ENCODE measurements at places on chromosomes 12 and 14.

DNA sequence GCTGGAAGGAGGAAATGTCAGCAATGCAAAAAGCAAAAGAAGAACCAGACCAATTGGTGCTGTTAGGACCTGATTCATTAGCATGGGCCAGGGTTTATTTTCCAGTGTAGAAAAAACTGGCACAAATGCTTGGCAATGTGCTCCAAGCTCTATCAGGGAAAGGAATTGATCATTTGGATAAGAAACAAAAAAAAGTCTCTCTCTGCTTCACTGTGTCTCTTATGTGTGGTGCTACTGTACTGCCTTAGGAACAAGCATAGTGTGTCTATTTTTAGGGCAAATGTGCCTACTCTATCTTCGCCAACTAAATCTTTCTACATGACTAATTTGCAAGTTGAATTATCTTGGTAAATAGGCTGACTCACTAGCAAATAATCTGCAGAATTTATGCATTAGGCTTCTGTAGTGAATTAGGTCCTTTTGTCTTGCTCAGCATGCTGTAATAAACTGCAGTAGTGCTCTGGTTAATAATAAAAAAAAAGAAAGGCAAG lies 236.7 kb downstream of the MDGA2 start:
- no peak for DNase-seq

DNA sequence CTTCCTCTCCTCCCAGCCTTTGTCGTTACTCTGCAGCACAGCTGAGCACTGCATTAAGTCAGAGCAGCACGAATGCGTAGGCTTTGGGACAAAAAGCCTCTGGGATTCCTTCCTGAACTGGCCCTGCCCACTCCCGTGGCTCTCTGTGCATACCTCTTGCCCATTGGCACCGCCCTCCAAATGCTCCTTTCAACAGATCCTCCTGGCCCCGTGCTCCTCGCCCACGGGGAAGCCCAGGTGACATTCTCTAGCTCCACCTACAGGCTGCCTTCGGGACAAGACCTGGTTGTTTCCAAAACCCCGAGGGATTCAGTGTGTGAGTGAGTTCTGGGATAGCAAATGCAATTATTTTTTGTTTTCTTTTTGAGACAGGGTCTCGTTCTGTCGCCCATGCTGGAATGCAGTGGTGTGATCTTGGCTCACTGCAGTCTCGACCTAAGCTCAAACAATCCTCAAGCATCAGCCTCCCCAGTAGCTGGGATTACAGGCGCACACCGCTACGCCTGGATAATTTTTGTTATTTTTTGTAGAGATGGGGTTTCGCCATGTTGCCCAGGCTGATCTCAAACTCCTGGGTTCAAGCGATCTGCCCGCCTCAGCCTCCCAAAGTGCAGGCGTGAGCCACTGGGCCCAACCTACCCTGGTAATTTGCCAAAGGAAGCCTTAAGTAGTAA lies 17.9 kb upstream of the TDRD9 start:
- peak; percentile 78 for DNase-seq

GRCh38 chr12:125148316-125148715 lies 83.1 kb downstream of the AACS start:
- DNase-seq = no peak

GRCh38 chr12:114685869-114686268 lies 1.9 kb upstream of the TBX3 start:
- no peak for DNase-seq

GRCh38 chr14:74248017-74248416 lies 8.8 kb downstream of the VSX2 start:
- DNase-seq = no peak

- no peak for DNase-seq
Observed at GRCh38 chr14:31544816-31545215, 16.4 kb upstream of the NUBPL start.

- no peak for DNase-seq
Observed at GRCh38 chr12:9940375-9940774, 8.2 kb upstream of the CLEC2A start.

DNA sequence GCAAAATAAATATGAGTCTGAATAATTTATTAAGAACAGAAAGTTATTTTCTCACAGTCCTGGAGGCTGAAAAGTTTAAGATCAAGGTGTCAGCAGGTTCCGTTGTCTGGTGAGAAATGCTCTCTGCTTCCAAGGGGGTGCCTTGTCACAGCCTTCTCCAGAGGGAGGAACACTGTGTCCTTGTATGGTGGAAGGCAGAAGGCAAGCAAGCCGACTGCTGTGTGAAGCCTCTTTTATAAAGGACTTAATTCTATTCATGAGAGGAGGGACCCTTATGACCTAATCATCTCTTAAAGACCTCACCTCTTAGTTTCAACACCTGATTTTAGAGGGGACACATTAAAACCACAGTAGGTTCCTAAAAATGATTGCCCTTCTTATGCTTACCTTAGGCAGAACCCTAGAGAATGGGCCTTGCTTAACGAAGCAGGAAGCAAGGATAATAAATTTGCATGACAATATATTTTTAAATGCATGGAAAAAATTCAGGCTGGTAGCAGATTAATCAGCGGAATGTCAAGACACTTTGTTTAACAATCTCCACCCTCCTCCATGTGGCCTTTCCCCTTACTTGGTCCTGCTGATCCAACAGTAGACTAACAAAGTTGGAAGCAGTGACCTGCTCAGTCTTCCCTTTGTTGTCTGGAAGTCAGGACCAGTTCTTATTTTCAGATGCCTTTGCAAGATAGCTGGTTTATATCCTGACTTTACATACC lies 154.9 kb downstream of the DYRK2 start:
- no peak for DNase-seq

GRCh38 chr12:93805736-93806141 lies 128.6 kb downstream of the CRADD start:
- DNase-seq = no peak

GRCh38 chr14:26427097-26427496 lies 170.7 kb downstream of the NOVA1 start:
- DNase-seq = no peak

GRCh38 chr14:59020382-59020781 lies 168.1 kb upstream of the DAAM1 start:
- no peak for DNase-seq

DNA sequence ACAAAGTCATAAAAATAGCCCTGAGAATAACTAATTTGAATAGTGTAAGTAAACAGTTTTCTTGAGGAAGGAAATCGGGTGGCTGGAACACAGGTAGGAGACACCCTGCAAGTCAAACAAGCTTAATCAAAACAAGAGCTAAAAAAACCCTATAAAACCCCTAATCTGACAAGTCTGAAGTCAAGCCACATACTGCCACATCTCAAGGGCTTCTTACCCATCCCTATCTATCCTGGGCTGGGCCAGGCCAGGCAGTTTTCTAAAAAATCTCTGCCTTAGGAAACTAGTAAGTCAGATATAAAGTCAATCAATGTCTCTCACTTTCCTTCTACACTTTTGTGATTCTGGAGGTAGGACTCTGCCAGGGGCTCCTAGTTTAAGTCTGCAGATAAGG lies 15.3 kb downstream of the UBE2N start:
- no peak for DNase-seq

DNA sequence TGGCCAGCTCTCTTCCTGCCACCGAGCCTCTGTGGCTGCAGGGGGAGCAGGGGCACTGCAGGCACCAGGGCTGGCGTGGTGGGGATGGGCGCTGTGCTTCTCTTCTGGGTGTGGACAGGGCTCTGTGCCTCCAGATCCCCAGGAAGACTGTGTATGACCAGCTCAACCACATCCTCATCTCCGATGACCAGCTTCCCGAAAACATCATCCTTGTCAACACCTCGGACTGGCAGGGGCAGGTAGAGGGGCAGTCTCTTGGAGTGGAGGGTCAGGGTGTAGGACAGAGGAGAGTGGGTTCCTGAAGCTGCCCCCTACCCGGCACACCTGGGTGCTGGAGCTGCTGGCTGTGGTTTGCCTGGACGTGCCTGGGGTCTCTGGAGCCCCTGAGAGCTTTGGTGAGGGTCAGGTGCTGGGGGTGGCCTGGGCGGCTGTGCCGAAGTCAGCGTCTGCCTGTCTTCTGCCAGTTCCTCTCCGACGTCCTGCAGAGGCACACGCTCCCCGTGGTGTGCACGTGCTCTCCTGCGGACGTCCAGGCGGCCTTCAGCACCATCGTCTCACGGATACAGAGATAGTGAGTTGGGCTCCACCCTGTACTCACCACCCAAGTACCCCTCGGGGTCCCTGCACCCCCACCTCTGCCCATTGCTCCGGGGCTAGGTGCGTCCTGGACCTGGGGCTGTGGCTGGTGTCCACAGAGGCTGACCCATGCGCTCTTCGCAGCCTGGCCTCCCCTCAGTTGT lies 15.8 kb upstream of the TEX22 start:
- no peak for DNase-seq

DNA sequence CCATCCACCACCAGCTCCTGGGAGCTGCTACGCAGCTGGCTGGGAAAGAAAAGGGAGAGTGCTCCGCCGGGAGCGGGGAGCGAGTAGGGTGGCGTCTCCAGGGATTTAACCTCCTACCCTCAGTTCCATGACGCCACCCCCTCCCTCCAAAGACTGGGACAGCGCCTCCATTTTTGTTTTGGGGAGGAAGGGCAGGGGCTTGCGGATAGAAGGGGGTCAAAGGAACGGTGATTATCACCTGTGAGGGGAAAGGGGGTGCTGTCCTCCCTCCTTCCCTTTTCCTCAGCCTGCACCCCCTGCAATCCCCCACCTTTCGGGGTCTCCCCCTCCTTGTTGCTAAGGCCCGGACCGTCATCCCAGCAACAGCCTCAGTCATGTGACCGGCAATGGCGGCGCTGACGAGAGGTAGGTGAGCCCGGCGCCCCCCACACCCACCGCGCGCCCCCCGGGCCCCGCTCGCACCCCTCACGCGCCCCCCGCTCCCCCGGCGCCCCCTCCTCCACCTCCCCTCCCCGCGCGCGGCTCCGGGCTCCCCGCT lies at the start of gene DTX3:
DTX3 (plus strand) TSS at position 371 of the 538 bp plus-strand sequence. CDS start 1,694 bp downstream, outside the sequence.
- DNase-seq = peak; percentile 65

GRCh38 chr12:5197131-5197530 lies 153.5 kb downstream of the KCNA5 start:
- DNase-seq = no peak

DNA sequence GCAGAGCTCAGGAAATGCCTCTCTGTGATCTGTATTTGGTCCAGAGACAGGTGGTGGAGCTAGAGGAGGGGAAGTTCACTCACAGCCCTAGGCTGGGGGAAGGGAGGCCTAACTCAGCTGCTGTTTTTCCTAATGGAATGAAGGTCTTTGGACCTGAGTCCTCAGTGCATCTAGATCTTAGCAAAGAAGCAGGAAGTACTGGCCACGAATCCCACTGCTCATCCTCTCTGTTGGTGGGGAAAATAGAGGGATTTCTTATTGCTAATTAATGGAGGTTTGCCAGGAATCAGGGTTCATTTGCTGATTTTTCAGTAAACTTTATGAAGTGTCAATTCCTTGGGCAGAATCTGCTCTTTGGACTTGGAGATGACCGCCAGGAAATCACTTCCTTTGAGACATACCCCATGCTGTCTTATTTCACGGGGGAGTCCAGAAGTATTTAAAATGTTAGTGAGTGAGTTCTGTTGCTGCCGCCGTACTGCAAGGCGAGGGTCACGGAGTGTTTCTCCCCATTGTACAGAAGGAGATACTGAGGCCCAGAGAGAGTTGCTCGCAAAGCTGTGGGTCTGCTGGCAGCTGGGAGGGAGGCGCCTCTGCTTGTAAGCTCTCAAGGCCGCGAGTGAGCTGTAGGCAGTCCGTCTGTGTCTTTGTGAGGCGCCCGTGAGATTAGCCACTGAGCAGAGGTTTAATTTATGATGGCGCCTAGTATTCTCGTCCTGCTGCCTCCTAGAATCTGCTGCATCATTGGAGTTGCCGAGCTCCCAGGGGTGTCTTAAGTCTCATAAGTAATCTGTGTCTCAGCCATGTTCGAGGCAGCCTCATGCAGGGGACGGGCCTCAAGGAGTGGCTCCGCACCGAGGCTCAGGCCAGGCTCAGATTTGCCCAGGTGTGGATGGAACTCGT lies 88.2 kb downstream of the TSPAN9 start:
- DNase-seq = no peak

DNA sequence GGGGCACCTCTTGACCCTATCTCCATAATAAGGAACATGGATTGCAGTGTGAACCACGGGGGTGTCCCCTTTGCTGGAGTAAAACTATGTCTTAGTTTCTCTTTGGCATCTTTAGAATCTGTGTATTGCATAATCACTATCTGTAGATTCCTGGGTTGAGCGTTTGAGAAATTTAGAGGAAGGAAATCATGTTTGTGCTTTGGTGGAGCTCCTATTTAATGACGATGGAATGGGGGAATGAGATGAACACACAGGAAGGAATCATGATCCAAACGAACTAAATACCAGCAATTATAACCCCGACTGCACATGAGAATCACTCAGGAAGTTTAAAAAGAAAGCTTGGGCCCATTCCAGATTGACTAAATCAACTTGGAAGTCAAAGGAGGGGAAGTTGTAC lies 1.3 kb upstream of the MYG1 start:
- DNase-seq = no peak

GRCh38 chr14:31828946-31829868 lies 247.9 kb upstream of the ARHGAP5 start:
- DNase-seq = no peak

GRCh38 chr12:122646517-122647217 lies 56.5 kb downstream of the HCAR2 start:
- DNase-seq = no peak

- DNase-seq = no peak
Observed at GRCh38 chr12:31393004-31393550, 67.1 kb upstream of the SINHCAF start.

- DNase-seq = no peak
Observed at GRCh38 chr12:13343375-13343774, 146.8 kb downstream of the EMP1 start.

DNA sequence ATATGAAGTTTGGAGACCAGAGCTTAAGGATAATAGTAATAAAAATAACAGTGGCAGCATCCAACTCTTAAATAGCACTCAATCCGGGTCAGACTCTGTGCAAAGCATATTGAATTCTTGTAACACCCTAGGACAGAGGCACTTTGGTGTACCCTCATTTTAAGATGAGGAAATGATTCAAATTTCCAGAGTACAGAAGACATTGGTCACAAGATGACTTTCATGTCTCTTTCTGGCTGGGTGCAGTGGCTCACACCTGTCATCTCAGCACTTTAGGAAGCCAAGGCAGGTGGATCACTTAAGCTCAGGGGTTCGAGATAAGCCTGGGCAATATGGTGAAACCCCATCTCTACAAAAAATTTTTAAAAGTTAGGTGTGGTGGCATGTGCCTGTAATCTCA lies 235.8 kb downstream of the SLC15A4 start:
- no peak for DNase-seq

- no peak for DNase-seq
Observed at GRCh38 chr12:122099280-122099749, 20.8 kb downstream of the MLXIP start.

GRCh38 chr14:31170411-31170810 lies 37.2 kb downstream of the HECTD1 start:
- DNase-seq = no peak

- DNase-seq = no peak
Observed at GRCh38 chr14:39264558-39264957, 30.8 kb downstream of the MIA2 start.
